ENCODE measurements at places on chromosomes 11 and 22.

GRCh38 chr22:50367778-50368500 is 24.8 kb downstream of the PPP6R2 start:
- no peak for DNase-seq

DNA sequence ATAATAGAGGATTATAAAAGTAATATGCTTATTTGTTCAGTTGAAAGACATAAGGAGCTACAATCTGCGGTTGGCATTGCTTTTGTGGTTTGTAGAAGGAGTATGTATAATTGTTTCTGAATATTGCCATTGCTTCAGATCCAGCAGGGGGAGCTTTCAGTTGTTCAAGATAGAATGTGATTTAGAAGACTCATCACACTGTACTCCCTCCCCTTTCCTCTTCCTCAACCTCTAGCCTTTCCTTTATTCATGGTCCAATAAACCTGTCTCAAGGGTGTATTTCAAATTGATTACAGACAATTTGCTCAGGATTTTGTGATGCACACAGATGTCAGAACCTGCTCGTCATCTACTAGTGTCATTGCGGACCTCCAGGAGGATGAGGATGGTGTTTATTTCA is 9.8 kb downstream of the PRMT3 start:
- no peak for DNase-seq

GRCh38 chr22:50717709-50718351 is 20.2 kb upstream of the ACR start:
- peak; percentile 33 for DNase-seq

DNA sequence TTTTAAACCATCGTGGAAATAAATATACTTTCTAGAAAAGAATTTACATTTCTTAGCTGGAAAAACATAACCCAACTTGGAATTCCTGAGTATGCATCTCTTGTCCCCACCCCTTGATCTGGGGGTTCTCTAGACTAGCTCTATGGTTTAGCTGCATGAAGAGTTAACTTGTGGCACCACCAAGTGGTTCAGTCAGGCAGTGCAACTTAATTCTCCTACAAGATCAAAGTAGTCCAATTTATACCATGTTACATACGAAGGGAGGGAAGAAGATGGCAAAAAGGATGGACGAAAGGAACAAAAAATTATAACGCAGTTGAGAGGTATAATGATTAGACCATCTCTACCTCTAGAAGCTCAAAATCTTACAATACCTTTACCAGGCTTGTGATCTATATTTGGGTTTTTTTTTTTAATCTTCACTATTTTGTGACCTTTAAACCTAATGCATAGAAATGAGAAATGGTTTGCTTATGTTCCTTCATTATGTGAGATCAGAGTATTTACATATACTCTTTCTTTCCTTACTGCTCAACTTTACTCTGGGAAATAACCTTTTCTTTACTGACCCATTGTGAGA is 28.5 kb upstream of the ALKBH3 start:
- DNase-seq: peak; percentile 14

DNA sequence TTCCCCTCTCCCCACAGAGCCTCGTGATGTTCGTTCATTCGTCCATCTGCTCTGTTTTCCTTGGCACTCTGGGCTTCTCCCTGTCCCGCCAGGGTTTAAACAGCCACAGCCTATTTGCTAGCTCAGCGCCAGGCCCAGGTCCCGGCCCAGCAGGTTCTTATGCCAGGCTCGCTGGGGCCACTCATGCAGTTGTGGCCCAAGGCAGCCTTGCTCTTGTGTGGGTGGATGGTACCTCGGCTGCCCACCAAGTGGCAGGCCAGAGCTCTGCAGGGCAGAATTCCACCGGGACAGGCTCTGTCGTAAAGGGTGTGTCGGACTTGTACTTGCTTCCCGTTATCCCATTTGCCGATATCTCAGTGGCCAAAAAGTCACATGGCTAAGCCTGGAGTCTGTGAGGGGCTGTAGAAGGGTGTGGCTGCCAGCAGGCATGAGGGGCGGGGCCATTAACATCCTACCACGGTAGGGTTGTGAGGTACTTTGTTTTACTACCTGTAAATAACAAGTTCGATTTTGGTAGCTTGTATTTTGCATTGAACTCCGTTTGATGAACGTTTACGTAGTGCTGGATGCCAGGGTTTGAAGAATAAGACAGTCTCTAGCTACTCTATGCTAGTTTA is 7.9 kb downstream of the FAM118A start:
- DNase-seq: peak; percentile 13

GRCh38 chr11:71199226-71199820 is 53.1 kb downstream of the SHANK2 start:
- DNase-seq: no peak

GRCh38 chr22:41828516-41828915 is 4.4 kb upstream of the SREBF2 start:
- no peak for DNase-seq

DNA sequence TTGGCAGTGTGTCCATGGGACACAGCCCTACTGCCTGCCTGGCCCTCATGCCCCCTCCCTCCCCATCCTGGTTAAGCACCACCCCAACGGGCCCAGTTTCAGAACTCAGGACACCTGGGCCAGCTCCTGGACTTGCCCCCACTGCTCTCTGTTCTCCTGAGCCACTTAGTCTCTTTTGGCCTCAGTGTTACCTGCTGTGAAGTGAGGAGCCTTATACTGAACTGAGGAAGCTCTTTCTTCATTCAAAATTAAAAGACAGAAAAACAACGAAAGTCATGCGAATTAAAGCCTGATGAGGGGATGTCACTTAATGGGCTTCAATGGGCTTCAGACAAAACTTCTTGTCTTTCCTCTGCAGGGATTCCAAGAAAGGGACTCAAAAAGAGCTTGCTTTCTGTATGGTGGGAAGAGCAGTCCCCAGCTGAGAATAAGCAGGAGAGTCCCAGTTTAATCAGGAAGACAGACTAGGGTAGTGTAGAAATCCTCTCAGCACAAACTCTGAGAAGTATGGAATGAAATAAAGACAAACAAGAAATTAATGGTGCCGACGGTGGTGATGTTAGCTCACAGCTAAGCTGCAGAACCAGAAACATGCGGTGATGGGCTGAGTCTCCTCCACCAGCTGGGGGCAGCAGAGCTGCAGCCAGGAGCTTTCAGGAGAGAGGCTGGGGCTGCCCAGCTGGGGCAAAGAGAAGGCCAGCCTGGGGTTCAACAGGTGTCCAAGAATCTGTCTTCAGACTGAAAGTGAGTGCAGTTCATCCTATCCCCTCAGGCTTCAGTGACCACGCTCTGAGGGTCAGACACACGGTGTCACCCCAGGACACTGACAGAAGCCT is 101.0 kb downstream of the GGTLC2 start:
- DNase-seq: no peak

- DNase-seq: no peak
Observed at GRCh38 chr22:29083933-29084591, 11.2 kb downstream of the KREMEN1 start.

- no peak for DNase-seq
Observed at GRCh38 chr11:12749442-12749841, 75.2 kb downstream of the TEAD1 start.

- no peak for DNase-seq
Observed at GRCh38 chr22:19607192-19608002, 83.2 kb upstream of the CLDN5 start.

DNA sequence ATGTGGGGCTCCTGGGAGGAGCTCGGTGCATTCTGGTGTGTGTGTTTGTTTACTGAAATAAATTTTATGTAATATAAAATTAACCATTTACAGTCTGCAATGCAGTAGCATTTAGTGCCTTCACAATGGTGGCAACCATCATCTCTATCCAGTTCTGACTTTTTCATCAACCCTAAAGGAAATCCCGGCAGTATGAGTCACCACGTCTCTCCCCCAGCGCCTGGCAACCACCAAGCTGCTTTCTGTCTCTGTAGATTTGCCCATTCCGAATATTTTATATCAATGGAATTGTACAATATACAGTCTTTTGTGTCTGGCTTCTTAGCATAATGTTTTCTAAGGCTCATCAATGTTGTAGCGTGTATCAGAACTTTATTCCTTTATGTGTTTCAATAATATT is 300.5 kb downstream of the MIAT start:
- DNase-seq: no peak

- DNase-seq: no peak
Observed at GRCh38 chr11:30509364-30509763, 76.8 kb downstream of the MPPED2 start.

DNA sequence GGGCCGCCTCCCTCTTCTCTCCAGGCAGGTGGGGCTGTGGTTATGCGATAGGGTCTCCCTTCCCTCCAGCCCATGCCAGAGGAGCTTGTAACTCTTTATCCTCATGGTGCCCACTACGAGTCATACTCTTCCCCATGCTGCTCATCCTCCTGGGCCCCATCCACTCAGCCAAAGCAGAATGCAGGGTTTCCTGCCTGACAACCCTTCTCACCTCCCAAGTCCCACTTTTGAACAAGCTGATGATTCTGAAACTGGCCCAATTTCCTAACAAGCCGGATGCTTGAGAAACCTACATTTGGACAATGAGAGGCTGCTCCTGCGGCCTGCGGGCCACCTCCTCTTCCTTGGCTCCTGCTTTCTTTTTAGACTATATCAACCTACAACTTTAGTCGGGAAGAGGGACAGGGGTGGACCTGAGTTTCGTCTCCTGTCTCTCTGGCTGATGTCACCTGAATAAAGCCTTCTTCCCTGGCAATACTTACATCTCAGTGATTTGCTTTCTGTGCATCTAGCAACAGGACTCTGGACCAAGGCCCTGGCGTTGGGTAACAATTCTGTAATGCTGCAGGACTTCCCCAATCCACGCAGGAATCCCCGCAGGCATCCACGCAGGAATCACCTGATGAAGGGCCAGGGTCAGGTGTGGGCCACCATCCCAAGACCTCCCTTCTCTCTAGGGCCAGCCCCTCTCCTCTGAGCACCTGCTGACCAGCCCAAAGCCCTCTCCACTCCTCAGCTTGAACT is 1.5 kb upstream of the NDUFS8 start:
- no peak for DNase-seq

- DNase-seq: no peak
Observed at GRCh38 chr11:44564670-44565210, 723 bp upstream of the CD82 start.

GRCh38 chr11:40686765-40687164 is 772.7 kb downstream of the LRRC4C start:
- no peak for DNase-seq

- DNase-seq: no peak
Observed at GRCh38 chr11:13031349-13031748, 22.2 kb downstream of the RASSF10 start.

DNA sequence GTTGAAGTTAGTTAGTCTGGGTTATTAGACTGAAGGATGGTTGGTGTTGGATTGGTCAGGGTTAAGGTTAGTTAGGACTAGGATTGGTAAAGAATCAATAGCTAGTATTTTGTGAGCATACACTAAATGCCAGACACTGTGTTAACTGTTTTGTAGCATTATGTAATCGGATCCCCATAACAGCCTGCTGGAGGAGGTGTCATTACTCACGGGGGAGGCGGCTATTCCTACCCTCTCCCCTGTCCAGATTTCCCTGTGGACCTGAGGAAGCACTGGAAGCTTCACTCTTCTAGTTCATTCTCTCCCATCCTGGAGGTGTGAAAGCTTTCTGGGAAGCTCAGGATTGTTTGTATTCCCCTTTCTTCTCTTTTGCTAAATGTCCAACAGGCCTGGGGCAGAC is 40.5 kb upstream of the KCNJ11 start:
- DNase-seq: no peak

- no peak for DNase-seq
Observed at GRCh38 chr11:59783632-59784090, 26.9 kb downstream of the MRPL16 start.
